Stimulated activated CD4-positive, alpha-beta T cell treated with anti-CD3 and anti-CD28 coated beads, TNF-alpha, amount 100 ng/mL, for 1 hour (primary cell): ENCODE measurements at places on chromosomes 11 and 22.

GRCh38 chr11:30487200-30487898 is 98.8 kb downstream of the MPPED2 start:
- DNase-seq = no peak

DNA sequence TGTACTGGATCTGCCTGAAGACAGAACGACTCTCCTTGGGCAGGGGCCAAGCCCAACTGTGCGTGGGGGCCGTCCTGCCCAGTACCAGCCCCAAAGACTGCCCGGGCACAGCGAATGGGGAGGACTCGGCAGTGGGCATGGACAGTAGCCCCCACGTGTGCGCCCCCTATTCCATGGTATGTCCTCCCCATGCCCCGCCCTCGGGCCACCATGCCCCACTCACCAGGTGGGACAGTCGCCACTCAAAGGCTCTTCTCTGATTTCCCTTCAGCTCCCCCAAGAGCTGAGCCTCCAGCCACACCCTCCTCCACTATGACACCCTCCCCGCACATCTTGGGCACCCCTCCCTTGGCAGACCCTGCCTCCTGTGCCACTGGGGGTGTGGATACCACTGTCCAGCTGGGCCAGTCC is 43.5 kb downstream of the GNB1L start:
- no peak for DNase-seq

GRCh38 chr22:26322179-26322905 is 106.7 kb upstream of the ASPHD2 start:
- DNase-seq = no peak

GRCh38 chr11:75625021-75625420 is 43.8 kb downstream of the MAP6 start:
- DNase-seq = no peak

GRCh38 chr22:35376728-35377472 is 4.0 kb upstream of the HMOX1 start:
- DNase-seq = peak; percentile 16
